ENCODE measurements at places on chromosomes 3 and 15. TPM values are rescaled to one million over a fixed set of nuclear protein-coding genes. Genes with fewer than 3 reads are reported as not detected.

Gene PIERCE2
- polyA plus RNA-seq = 11.6 TPM

Gene OXTR
- 0.37 TPM for polyA plus RNA-seq

Gene SLC22A13
- 0.03 TPM for polyA plus RNA-seq

Gene CHRNA7
- polyA plus RNA-seq = 0.61 TPM

Gene ARIH1
- 23.1 TPM for polyA plus RNA-seq

Gene PDCD10
- polyA plus RNA-seq = 12.8 TPM

Gene TRIM71
- polyA plus RNA-seq = not detected

Gene GPR87
- polyA plus RNA-seq = not detected

Gene DLL4
- polyA plus RNA-seq = 8.7 TPM

Gene STRC
- polyA plus RNA-seq = 0.06 TPM

Gene CTDSPL
- polyA plus RNA-seq = 11.3 TPM

Gene CDC25A
- polyA plus RNA-seq = 0.20 TPM

Gene MFAP1
- polyA plus RNA-seq = 13.0 TPM

Gene FETUB
- polyA plus RNA-seq = not detected

Gene TGM4
- polyA plus RNA-seq = not detected

Gene PIF1
- polyA plus RNA-seq = 1.6 TPM

Gene CCNDBP1
- 54.2 TPM for polyA plus RNA-seq

Gene STAB1
- polyA plus RNA-seq = 231 TPM

Gene MUSTN1
- 182 TPM for polyA plus RNA-seq

Gene LNP1
- 2.2 TPM for polyA plus RNA-seq

Gene NOX5
- polyA plus RNA-seq = 0.37 TPM

Gene GOLGA6D
- polyA plus RNA-seq = not detected

Gene GABRR3
- not detected for polyA plus RNA-seq

Gene CHAC1
- polyA plus RNA-seq = 1.7 TPM

Gene CYP11A1
- 0.44 TPM for polyA plus RNA-seq

Gene ATP10A
- 0.88 TPM for polyA plus RNA-seq

Gene LMAN1L
- polyA plus RNA-seq = 0.03 TPM

Gene CNTN6
- 0.01 TPM for polyA plus RNA-seq

Gene UROC1
- 0.01 TPM for polyA plus RNA-seq

Gene EFHB
- 0.19 TPM for polyA plus RNA-seq

Gene TMC3
- polyA plus RNA-seq = under 0.01 TPM

Gene MESP1
- 1.3 TPM for polyA plus RNA-seq

Gene SAMD7
- not detected for polyA plus RNA-seq
